ENCODE measurements at places on chromosomes 5 and 9.

DNA sequence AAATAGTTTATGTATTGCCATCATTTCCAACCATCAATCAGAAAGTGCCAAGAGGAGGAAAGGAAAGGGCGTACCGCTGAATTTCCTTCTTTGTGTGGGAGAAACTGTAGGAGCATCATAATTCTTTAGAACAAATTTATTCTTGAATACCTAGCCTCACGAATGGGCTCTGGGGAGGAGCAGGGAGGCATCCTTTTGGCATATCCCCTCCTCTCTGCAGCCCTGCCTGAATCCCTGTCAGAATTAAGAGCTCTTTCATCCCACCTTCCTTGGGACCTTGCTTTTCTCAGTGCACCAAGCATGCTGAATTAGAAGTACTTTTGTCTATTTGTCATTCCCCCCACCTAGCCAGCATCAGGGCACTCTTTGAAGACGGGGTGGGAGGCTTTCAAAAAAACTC, 189.4 kb downstream of the MAPKAP1 start:
- no peak overlapping the region for H3K27ac ChIP-seq
- no peak for DNase-seq
- no peaks in the 10 kb centered on the region for H3K27me3 ChIP-seq
- peaks cover 5% of the 10 kb centered on the region for H3K36me3 ChIP-seq
- no peak overlapping the region for H3K4me3 ChIP-seq
- H3K4me1 ChIP-seq: peaks cover 42% of the 10 kb centered on the region

DNA sequence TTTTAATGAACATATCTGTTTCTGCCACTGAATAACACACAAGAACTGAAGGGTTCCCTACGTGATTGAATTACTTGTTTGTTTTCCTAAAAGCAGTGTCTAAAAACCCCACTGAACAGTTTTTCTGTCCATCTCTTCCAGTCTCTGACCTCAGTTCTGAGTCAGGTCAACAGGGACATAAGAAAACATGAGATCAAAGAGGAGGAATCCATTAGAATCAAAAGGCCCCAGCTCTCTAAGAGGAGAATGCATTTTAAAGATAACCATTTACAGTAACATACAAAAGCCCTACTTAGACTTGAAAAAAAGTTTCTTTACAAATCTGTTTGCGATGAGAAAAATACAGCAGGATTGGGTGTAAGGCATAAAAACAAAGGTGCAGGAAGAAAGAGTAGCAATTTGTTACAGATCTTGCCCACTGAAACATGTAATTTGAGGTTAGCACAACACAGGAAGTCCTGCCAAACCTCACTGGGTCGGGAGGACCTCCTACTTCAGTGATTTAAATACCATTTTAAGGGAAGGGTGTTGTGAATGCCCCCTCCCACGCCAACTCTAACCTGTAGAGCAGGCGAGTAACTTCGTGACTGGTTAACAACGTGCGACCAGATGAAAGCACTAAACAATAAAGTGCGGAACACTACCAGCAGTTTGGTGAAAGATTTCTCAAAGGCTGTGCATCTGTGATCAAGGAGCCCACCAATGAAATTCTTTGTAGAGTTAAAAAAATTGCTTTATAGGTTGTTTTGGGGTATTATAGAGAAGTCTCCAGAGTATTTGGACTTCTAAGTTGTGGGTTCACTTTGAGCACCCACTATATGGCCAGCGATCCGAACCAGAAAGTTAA, 1.3 kb downstream of the QSOX2 start:
- no peak for DNase-seq
- H3K36me3 ChIP-seq: peaks cover 7% of the 10 kb centered on the region
- H3K27ac ChIP-seq: peak overlapping the region; percentile 81
- H3K4me1 ChIP-seq: peaks cover 38% of the 10 kb centered on the region
- H3K27me3 ChIP-seq: no peaks in the 10 kb centered on the region
- H3K4me3 ChIP-seq: peak overlapping the region; percentile 93

DNA sequence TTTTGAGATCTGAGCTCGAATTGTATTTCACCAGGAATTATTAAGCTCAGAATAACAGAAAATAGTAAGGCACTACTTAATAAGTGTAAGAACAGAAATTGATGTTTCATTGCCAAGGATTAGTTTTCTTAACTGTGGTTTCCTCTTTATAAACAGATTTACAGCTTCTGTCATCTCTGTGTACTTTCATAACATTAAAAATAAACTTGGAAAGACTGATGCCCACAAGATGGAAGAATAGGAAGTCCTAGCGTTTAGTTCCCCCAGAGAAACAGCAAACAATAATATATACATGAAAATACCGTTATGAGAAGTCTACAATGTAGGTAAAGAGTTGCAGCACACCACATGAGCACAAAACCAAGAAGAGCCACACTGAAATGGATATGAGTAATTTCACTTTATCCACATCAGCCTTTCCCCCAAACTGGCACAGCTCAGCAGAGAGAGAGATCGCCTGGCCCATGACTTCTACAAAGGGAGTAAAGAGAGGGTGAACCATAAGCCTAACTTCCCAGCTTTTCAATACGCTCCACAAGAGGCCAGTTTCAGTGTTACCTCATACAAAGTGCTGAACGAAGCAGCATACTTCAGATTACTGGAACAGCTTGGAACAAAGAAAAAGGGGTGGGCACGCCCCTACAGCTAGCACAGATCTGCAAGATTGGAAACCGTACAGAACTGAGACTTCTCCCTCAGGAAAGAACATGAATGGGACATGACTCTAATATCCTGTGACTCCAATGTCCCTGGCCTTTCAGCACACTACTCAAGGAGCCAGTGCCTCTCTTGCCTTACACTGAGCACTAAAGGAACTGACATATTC, 75.4 kb downstream of the EMB start:
- no peak overlapping the region for H3K4me3 ChIP-seq
- peak overlapping the region; percentile 47 for H3K27ac ChIP-seq
- H3K27me3 ChIP-seq: no peaks in the 10 kb centered on the region

GRCh38 chr9:89877051-89878002, 272.5 kb downstream of the GADD45G start:
- no peaks in the 10 kb centered on the region for H3K4me1 ChIP-seq
- H3K36me3 ChIP-seq: no peaks in the 10 kb centered on the region
- no peaks in the 10 kb centered on the region for H3K27me3 ChIP-seq

GRCh38 chr5:111769541-111769940, 12.5 kb upstream of the NREP start:
- no peak overlapping the region for H3K27ac ChIP-seq
- H3K4me1 ChIP-seq: no peaks in the 10 kb centered on the region
- H3K36me3 ChIP-seq: no peaks in the 10 kb centered on the region
- no peak overlapping the region for H3K4me3 ChIP-seq
- peaks cover 26% of the 10 kb centered on the region for H3K27me3 ChIP-seq

GRCh38 chr9:72297516-72297915, 67.5 kb downstream of the ZFAND5 start:
- no peak overlapping the region for H3K4me3 ChIP-seq
- no peak overlapping the region for H3K27ac ChIP-seq
- H3K4me1 ChIP-seq: peaks cover 7% of the 10 kb centered on the region

- DNase-seq: no peak
- H3K4me3 ChIP-seq: peak overlapping the region; percentile 52
- no peaks in the 10 kb centered on the region for H3K27me3 ChIP-seq
- peak overlapping the region; percentile 91 for H3K27ac ChIP-seq
- H3K36me3 ChIP-seq: peaks cover 22% of the 10 kb centered on the region
- H3K4me1 ChIP-seq: peaks cover 31% of the 10 kb centered on the region
Observed at GRCh38 chr5:154829589-154830218, 20.7 kb downstream of the FAXDC2 start.

- no peaks in the 10 kb centered on the region for H3K27me3 ChIP-seq
- DNase-seq: no peak
- H3K4me3 ChIP-seq: no peak overlapping the region
- no peak overlapping the region for H3K27ac ChIP-seq
Observed at GRCh38 chr9:81002242-81002641, 687.1 kb downstream of the TLE1 start.

DNA sequence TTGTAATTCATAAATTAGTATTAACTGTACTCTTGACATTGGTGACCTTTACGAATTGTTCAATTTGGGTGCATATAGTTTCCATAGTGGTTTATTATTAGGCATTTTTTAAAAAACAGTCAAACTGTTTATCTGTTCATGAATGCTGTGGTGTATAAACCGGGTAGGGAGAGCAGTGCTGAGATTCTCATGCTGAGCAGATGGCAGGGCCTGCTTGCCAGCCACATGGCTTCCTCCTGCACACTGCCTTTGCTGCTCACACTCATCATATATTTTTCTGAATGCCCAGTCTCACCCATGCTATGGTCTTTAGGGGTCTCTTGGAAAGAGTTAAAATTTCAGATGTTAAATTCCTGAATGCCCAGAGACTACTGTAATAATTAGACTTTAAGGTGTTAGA, 40.8 kb downstream of the NNT start:
- H3K4me1 ChIP-seq: peaks cover 21% of the 10 kb centered on the region
- no peaks in the 10 kb centered on the region for H3K27me3 ChIP-seq
- H3K4me3 ChIP-seq: no peak overlapping the region
- DNase-seq: no peak
- peak overlapping the region; percentile 12 for H3K27ac ChIP-seq

- no peaks in the 10 kb centered on the region for H3K4me1 ChIP-seq
- no peak overlapping the region for H3K27ac ChIP-seq
- H3K27me3 ChIP-seq: no peaks in the 10 kb centered on the region
- no peak for DNase-seq
- H3K4me3 ChIP-seq: no peak overlapping the region
Observed at GRCh38 chr5:1073239-1074102, 38.4 kb downstream of the SLC12A7 start.

DNA sequence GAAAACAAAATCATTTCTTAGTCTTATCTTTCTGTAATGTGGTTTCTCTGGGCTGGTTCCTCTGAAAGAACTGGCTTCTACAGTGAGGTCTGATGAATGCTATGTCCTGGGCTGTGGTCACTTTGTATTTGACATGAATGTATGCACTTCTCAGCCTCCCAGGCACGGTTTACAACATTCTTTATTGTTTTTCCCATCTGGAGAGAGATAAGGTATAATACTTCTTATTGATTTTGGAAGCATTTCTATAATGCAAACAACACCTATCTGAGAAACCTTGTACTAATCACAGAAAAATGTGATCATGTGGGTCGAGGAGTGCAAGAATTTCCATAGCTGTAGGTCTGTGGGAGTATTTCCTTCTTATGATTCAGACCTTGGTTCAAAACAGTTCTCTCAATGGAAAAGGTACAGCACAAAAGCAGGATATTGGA, 46.9 kb downstream of the ACTBL2 start:
- H3K4me1 ChIP-seq: no peaks in the 10 kb centered on the region
- peaks cover 8% of the 10 kb centered on the region for H3K27me3 ChIP-seq
- H3K4me3 ChIP-seq: no peak overlapping the region
- H3K27ac ChIP-seq: no peak overlapping the region
- H3K36me3 ChIP-seq: no peaks in the 10 kb centered on the region

DNA sequence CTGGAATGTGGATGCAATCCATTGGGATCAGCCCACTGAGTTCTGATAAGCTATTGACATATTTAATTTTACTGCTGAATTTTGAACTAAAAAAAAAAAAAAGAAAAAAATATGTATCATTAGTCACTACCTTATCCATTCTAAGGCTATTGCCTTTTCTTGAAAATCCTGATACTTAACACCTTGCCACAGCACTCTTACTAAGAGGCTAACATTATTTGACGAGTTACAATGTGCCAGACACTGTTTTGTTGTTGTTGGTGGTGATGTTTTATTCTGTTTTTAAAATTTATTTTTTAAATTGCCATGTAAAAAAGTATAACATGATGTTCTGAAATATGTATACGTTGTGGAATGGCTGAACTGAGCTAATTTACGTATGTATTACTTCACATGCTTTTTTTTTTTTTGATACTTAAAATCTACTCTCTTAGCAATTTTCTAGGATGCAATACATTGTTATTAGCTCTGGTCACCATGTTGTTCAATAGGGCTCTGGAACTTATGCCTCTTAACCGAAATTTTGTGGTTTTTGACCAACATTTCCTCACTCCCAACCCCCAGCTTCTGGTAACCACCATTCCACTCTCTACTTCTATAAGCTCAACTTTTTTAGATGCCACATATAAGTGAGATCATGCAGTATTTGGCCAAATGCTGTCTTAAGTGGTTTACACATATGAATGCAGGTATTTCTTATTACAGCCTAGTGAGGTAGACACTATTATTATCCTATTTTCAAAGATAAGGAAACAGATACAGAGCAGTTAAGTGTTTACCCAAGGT, 134.8 kb upstream of the PCA3 start:
- no peak for DNase-seq
- H3K27me3 ChIP-seq: no peaks in the 10 kb centered on the region
- peak overlapping the region; percentile 3 for H3K27ac ChIP-seq
- peaks cover 12% of the 10 kb centered on the region for H3K4me1 ChIP-seq
- no peak overlapping the region for H3K4me3 ChIP-seq
- no peaks in the 10 kb centered on the region for H3K36me3 ChIP-seq

DNA sequence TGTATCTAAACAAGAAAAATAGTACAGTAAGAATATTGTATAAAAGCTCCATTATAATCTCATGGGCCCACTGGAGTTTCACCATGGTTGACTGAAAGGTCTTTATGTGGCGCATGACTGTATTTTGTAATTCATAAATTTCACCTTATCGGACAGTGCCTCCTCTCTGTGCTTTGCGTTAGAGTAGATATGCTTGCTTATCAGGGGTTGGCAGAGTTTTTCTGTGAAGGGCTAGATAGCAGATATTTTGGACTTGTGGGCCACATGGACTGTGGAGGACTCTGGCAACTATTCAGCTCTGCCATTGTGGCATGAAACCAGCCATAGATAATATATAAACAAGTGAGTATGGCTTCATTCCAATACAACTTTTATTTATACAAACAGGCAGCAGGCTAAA, 23.2 kb downstream of the GAPVD1 start:
- H3K27ac ChIP-seq: no peak overlapping the region
- no peak overlapping the region for H3K4me3 ChIP-seq
- no peaks in the 10 kb centered on the region for H3K27me3 ChIP-seq
- no peak for DNase-seq
- peaks cover 6% of the 10 kb centered on the region for H3K4me1 ChIP-seq

GRCh38 chr9:101317735-101318134, 67.1 kb downstream of the BAAT start:
- H3K36me3 ChIP-seq: no peaks in the 10 kb centered on the region
- H3K4me3 ChIP-seq: no peak overlapping the region
- H3K27me3 ChIP-seq: peaks cover 30% of the 10 kb centered on the region
- H3K4me1 ChIP-seq: no peaks in the 10 kb centered on the region
- DNase-seq: no peak

DNA sequence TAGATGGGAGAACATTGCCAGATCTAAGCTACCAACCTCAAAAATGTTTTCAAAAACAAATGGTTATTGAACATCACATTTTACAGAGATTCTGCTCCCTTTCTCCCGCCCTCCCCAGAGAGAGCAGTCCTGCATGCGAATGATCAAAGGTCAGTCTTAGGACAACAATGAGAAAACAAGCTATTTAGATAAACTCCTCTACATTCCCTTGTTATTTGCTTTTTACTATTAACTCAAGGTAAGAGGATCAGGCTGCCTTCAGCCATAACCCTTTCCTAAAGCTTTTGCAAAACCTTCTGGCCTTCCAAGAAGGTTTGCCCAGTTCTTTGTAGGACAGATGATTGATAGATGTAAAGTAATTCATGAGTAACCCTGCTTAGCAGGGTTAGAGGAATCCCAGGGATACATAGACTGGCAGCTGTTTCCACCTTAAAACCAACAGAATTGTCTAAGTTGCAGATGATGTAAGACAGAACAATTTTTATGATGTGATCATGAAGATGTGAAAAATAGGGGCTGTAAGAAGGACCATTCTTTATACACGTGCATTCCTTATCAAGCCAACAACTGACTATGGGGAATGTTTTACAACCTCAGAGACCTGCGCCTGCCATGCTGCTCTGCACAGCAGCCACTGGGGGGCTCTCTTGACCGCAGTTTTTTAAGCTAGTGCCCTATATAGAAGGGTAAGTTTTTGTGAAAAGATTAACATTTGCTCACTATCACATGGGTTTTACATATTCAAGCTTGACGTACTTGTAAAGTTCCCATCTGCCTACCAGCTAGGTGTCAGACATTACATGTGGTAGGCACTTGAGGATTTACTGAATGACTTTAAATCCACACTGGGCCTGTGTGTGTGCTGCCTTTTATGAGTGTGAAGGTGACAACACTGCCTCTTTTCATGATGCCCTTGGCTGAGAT, 2.3 kb upstream of the ZNF782 start:
- peak overlapping the region; percentile 79 for H3K27ac ChIP-seq
- H3K27me3 ChIP-seq: no peaks in the 10 kb centered on the region

Measured in effector memory CD8-positive, alpha-beta T cell (primary cell).